Chondrocyte (in vitro differentiated cells): ENCODE measurements at places on chromosomes 2 and 18. TPM values are rescaled to one million over a fixed set of nuclear protein-coding genes. Genes with fewer than 3 reads are reported as not detected.

Gene WIPF1
- total RNA-seq, result 60.0 to 68.9 TPM (median 61.8 TPM) in 3 replicates

Gene SIGLEC15
- total RNA-seq, result 0.41 to 0.85 TPM (median 0.72 TPM) in 3 replicates

Gene SP5
- not detected in 3 replicates for total RNA-seq

Gene NR4A2
- total RNA-seq, result 1.2 TPM in 3 replicates

Gene DCDC2C
- not detected in 3 replicates for total RNA-seq

GRCh38 chr18:1422634-1423033 lies 518.0 kb downstream of the ADCYAP1 start:
- no peaks in the 10 kb centered on the region for H3K27me3 ChIP-seq
- H3K4me3 ChIP-seq, result no peak overlapping the region
- DNase-seq, result no peak
- no peaks in the 10 kb centered on the region for H3K36me3 ChIP-seq
- H3K27ac ChIP-seq, result no peak overlapping the region
- H3K4me1 ChIP-seq, result no peaks in the 10 kb centered on the region

DNA sequence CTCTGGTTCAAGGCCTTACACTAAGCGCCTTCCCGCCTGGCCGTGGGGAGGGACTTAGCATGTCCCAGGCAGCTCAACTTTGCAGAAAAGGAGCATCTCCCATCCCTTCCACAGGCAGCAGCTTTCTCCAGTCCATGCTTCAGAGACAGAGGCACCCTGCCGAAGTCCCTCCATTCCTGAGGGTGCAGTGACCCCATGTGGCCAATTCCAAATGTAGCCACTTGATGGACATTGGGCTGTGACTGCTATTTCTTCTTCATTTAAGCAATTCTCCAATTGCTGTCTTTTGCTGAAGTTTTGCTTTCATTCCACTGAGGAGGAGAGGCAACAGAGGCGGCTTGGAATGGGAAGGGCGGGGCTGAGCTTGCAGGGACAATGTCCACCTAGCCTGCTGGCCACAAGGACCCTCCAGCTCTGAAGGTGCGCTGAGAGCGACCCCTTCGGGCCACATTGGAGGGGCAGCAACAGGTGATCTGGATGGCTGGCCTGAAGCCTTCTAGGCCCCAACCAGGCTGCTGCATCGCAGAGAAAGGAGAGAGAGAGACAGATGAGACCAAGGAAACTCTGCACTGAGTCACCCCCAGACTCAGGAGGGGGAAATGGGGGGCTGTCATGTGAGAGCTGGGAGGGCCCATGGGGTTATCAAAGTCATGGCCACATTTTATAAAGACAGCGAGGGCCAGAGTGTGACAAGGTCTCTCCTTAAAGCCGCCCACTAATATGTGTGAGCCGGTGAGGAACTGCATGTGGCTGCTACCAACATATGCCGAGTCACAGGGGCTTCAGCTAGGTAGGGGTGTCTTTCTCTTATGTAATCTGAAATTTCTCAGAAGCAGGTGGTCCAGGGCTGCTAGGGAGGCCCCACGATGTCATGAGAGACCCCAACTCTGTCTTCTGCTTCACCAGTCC lies 61.3 kb downstream of the LONRF2 start:
- DNase-seq, result no peak
- no peaks in the 10 kb centered on the region for H3K27me3 ChIP-seq
- H3K27ac ChIP-seq, result no peak overlapping the region
- H3K4me3 ChIP-seq, result no peak overlapping the region
- no peaks in the 10 kb centered on the region for H3K36me3 ChIP-seq
- H3K4me1 ChIP-seq, result peaks cover 20% of the 10 kb centered on the region

DNA sequence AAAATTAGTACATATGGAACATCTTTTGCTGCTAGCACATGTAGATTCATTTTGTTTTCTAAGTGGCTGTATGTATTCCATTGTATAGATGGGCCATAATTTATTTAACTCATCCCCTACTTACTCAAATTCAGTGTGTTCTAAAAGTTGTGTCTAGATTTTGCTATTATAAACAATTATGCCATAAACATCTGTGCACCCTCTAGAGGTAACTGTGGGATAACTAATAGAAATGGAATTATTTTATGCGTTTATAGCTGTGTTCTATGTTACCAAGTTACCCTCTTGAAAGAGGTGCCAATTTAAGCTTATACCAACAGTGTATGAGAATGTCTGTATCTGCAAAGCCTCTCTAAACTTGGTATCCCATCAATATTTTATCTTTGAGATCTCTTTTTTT lies 100.4 kb downstream of the MMADHC start:
- H3K27me3 ChIP-seq, result no peaks in the 10 kb centered on the region
- H3K4me1 ChIP-seq, result peaks cover 21% of the 10 kb centered on the region
- H3K4me3 ChIP-seq, result no peak overlapping the region
- H3K36me3 ChIP-seq, result no peaks in the 10 kb centered on the region
- no peak for DNase-seq
- H3K27ac ChIP-seq, result no peak overlapping the region

GRCh38 chr2:125004106-125004800 lies 979.2 kb downstream of the CNTNAP5 start:
- H3K36me3 ChIP-seq, result no peaks in the 10 kb centered on the region
- no peak for DNase-seq
- no peaks in the 10 kb centered on the region for H3K4me1 ChIP-seq

- peaks cover 72% of the 10 kb centered on the region for H3K27me3 ChIP-seq
- no peaks in the 10 kb centered on the region for H3K36me3 ChIP-seq
- peak overlapping the region; percentile 65 for H3K4me3 ChIP-seq
- H3K4me1 ChIP-seq, result peaks cover 19% of the 10 kb centered on the region
- DNase-seq, result no peak
Measured at GRCh38 chr18:72543357-72544055, 636 bp downstream of the CBLN2 start.
